ENCODE measurements at places on chromosomes 2 and 18. TPM values are rescaled to one million over a fixed set of nuclear protein-coding genes. Genes with fewer than 3 reads are reported as not detected.

DNA sequence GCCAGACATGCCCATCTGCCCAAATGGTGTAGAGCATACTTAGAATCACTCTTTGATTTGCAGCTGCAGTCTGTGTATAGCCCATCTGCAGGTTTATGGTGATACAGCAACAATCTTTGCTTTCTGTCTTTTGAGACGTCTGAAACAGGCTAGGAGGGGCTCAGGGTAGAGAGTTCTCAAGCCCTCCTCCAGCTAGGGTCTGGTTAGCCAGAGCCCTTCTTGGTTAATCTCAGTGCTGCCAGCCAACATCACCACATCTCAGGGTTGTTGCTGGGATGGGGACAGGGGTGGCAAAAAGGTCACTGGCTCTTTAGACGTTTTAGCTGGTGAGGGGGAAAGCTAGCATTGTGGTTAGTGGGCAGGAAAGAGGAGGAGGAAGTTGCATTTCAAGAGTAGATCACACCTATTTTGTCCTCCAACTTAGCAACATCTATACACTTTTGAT lies 136.6 kb upstream of the ACAA2 start:
- peaks cover 21% of the 10 kb centered on the region for H3K4me1 ChIP-seq
- no peak for DNase-seq
- no peak overlapping the region for H3K27ac ChIP-seq
- peak overlapping the region; percentile 56 for H3K4me3 ChIP-seq

DNA sequence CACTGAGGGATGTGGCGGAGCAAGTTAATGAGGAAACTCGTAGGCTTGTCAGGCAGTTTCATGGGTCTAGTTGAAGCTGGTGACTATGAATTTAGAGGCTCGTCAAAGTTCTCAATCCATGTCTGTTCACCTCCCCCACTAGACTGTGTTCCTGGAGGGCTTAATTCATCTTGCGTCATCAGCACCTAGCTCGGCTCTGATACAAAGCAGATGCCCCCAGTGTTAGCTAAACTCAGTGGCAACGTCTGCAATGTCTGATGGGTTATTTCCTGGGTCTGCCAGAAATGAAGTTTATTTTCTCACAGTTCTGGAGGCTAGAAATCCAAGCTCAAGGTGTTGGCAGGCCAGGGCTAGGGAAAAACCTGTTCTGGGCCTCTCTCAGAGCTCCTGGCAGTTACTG lies 140.6 kb downstream of the PID1 start:
- H3K4me3 ChIP-seq: no peak overlapping the region
- no peaks in the 10 kb centered on the region for H3K4me1 ChIP-seq
- DNase-seq: no peak
- no peaks in the 10 kb centered on the region for H3K27me3 ChIP-seq
- no peaks in the 10 kb centered on the region for H3K36me3 ChIP-seq
- no peak overlapping the region for H3K27ac ChIP-seq

DNA sequence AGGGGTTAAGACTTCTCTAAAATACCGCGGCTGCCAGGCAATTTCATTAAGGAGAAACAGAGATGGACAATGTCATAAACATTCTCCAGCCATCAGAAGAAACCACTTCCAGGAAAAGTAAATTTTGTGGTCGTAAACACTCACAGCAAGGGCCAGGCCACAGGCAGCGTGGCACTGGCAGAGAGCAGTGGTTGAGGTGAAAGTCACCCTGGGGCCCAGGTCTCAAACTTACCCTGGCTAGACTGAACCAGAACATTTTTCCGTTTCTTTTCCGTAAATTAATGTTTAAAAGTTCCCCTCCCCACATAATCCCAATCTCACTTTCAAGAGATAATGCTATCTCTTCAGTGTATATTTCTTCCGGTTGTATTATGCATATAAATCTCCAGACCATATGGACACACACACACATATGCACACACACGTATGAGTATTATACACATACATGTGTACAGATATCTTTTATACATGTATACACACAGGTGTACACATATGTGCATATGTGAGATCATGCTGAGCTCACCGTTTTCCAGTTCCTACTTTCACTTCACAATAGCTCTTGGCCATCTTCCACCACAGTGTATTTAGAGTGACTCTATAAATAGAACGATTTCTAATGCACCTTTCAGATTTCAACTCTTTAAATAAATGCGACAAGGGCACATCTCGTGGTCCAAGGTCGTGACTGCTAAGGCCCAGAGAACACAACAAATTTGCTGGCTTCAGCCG lies 90.1 kb downstream of the MALT1 start:
- peaks cover 31% of the 10 kb centered on the region for H3K4me1 ChIP-seq
- DNase-seq: no peak
- H3K27ac ChIP-seq: peak overlapping the region; percentile 38
- peaks cover 43% of the 10 kb centered on the region for H3K27me3 ChIP-seq
- H3K4me3 ChIP-seq: no peak overlapping the region

DNA sequence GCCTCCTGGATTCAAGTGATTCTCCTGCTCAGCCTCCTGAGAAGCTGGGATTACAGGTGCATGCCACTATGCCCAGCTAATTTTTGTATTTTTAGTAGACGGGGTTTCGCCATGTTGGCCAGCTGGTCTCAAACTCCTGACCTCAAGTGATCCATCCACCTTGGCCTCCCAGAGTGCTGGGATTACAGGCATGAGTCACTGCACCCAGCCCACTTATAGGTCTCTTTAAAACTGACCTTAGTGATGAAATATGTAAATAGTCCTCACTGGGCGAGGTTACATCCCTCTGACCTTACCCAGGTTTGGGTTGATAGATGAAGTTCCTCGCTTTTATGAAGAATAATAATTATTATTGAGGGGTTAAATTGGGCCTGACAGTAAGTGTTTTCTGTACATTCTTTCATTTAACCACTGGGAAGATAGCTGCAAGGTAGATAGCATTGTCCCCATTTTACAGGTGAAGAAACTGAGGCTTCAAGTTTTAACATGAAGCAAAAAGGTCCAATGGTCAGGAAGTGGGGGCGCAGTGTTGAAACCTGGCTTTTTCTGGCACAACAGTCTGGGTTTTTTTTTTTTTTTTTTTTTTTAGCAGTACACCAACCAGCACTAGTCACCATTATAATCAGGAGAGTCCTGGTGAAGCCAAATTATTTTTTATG lies 174.8 kb upstream of the EPAS1 start:
- H3K36me3 ChIP-seq: peaks cover 3% of the 10 kb centered on the region
- no peaks in the 10 kb centered on the region for H3K27me3 ChIP-seq
- H3K27ac ChIP-seq: no peak overlapping the region
- H3K4me3 ChIP-seq: no peak overlapping the region

DNA sequence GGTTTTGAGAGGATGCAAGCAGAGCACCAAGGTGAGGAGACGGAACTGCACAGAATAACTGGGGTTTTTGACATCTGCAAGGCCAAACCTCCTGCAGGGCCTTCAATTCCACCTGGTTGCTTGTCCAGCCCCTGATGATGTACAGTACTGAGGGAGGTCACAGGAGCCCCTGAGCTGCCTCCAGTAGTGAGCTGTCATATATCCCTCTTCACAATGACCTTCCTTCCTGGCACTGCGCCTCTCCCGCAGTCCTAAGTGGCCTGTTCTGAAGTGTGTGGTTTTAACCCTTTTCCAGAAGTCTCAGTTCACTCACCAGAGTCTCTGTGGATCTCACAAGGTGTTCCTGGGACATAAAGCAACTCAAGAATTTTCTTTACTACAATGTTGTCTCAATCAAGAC lies 45.3 kb downstream of the LRRTM1 start:
- H3K36me3 ChIP-seq: no peaks in the 10 kb centered on the region
- no peaks in the 10 kb centered on the region for H3K27me3 ChIP-seq
- no peaks in the 10 kb centered on the region for H3K4me1 ChIP-seq
- H3K4me3 ChIP-seq: no peak overlapping the region

DNA sequence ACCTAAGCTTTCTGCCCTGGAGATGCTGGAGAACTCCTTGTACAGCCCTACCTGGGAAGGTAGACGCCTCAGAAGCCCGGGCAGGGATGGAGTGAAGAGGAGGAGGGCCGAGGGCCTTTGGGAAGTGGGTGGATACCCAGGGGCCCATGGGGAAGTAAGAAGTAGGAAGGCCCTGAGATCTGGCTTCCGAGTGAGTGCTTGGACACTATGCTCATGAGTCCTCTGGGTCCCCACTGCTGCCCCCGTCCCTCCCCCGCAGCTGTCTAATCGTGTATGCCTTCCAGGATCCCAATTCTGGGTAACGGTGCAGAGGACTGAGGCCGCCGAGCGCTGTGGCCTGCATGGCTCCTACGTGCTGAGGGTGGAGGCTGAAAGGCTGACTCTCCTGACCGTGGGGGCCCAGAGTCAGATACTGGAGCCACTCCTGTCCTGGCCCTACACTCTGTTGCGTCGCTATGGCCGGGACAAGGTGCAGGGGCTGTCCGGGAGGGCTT lies 1.1 kb downstream of the DOK1 start:
- H3K36me3 ChIP-seq: peaks cover 4% of the 10 kb centered on the region
- peaks cover 26% of the 10 kb centered on the region for H3K27me3 ChIP-seq
- H3K4me3 ChIP-seq: peak overlapping the region; percentile 94
- H3K27ac ChIP-seq: peak overlapping the region; percentile 87

- H3K4me3 ChIP-seq: no peak overlapping the region
- no peak for DNase-seq
- no peaks in the 10 kb centered on the region for H3K27me3 ChIP-seq
Measured at GRCh38 chr2:143694335-143694734, 565.1 kb downstream of the ARHGAP15 start.

DNA sequence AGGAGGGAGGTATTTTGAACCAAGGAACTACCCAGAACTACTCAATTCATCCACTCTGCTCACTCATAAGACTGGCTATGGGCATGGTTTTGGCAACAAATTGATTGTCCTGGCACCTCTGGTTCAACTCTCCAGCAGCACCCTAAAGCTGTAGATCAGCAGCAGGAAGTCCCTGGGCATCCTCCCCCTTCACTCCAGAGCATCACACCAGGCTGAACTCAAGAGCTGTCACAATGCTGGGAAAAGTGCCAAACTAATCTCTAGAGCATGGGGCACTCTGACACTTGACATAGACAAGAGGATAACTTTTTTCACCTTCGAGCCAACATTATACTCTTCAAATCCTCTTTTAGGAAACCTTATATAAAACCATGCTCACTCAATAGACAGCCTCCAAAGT lies 154.1 kb upstream of the RBBP8 start:
- no peak overlapping the region for H3K4me3 ChIP-seq
- no peak overlapping the region for H3K27ac ChIP-seq
- H3K4me1 ChIP-seq: no peaks in the 10 kb centered on the region
- no peak for DNase-seq
- no peaks in the 10 kb centered on the region for H3K36me3 ChIP-seq

GRCh38 chr18:47986620-47987387 lies 56.3 kb upstream of the SMAD2 start:
- H3K27me3 ChIP-seq: no peaks in the 10 kb centered on the region
- no peak overlapping the region for H3K4me3 ChIP-seq
- H3K27ac ChIP-seq: no peak overlapping the region

DNA sequence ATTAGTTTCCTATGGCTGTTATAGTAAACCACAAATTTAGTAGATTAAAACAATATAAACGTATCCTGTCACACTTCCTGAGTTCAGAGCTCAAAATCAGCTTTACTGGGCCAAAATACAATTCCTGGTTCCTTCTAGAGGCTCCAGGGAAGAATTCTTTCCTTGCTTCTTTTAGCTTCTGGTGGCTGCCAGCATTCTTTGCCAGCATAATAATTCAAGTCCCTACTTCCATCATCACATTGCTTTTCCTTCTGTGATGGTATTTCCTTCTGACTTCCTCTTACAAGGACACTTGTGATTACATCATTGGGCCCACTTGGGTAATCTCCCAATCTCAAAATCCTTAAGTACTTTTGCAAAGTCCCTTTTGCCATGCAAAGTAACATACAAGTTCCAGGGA lies 40.6 kb downstream of the MOB4 start:
- H3K36me3 ChIP-seq: peaks cover 28% of the 10 kb centered on the region
- no peaks in the 10 kb centered on the region for H3K27me3 ChIP-seq
- peaks cover 3% of the 10 kb centered on the region for H3K4me1 ChIP-seq
- H3K4me3 ChIP-seq: no peak overlapping the region

- H3K27me3 ChIP-seq: peaks cover 40% of the 10 kb centered on the region
- DNase-seq: no peak
- H3K4me1 ChIP-seq: peaks cover 2% of the 10 kb centered on the region
- H3K36me3 ChIP-seq: peaks cover 1% of the 10 kb centered on the region
Measured at GRCh38 chr2:163732727-163733126, 3.1 kb downstream of the FIGN start.

DNA sequence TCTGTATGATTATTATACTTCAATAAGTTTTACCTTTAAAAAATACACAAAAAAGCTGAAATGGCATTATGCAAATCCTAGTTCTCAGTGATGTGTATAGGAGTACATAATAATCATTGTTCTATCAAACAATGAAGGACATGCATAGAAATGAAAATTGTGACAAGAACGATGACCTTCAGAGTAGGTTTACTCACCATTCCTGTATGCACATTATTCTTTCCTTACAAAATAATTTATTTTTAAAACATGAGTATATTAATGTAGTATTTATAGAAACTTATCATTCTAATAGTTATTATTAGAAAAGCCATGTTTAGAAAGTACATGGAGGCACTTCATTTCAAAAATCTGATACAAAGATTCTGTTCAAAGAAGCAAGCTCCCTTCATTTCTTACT lies 32.7 kb upstream of the DPP4 start:
- H3K27me3 ChIP-seq: no peaks in the 10 kb centered on the region
- peaks cover 4% of the 10 kb centered on the region for H3K4me1 ChIP-seq
- no peak overlapping the region for H3K27ac ChIP-seq
- no peak overlapping the region for H3K4me3 ChIP-seq

GRCh38 chr2:181374781-181375675 lies 82.2 kb upstream of the ITGA4 start:
- H3K36me3 ChIP-seq: no peaks in the 10 kb centered on the region
- H3K4me3 ChIP-seq: no peak overlapping the region
- no peak for DNase-seq
- H3K27ac ChIP-seq: no peak overlapping the region
- no peaks in the 10 kb centered on the region for H3K27me3 ChIP-seq

DNA sequence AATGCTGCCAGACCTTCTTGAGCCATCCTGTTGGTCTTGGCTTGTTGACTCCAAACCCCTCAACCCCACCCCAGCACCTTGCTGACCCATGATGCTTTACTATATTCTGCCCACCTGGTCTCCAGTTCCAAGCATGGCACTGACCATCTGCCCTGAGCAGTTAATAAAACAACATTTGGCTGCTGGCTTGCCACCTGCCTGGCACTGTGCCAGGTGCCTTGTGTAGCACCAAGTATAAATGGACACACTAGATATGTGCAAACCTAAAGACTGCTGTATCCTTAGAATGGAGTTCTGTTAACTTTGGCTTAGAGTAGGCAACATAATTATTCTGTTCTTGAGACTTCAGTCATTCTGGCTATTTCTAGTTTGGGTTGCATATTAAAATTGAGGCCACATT lies 91.4 kb downstream of the ACSL3 start:
- H3K36me3 ChIP-seq: no peaks in the 10 kb centered on the region
- H3K27me3 ChIP-seq: peaks cover 4% of the 10 kb centered on the region
- peaks cover 4% of the 10 kb centered on the region for H3K4me1 ChIP-seq
- DNase-seq: no peak

- peaks cover 25% of the 10 kb centered on the region for H3K4me1 ChIP-seq
- H3K27me3 ChIP-seq: peaks cover 9% of the 10 kb centered on the region
- DNase-seq: no peak
- H3K4me3 ChIP-seq: no peak overlapping the region
- H3K36me3 ChIP-seq: peaks cover 9% of the 10 kb centered on the region
Measured at GRCh38 chr2:36376319-36376765, 20.8 kb downstream of the CRIM1 start.

GRCh38 chr18:8856769-8857393 lies 151.5 kb downstream of the MTCL1 start:
- H3K27me3 ChIP-seq: no peaks in the 10 kb centered on the region
- no peak overlapping the region for H3K27ac ChIP-seq
- H3K4me1 ChIP-seq: no peaks in the 10 kb centered on the region
- H3K4me3 ChIP-seq: no peak overlapping the region

Gene TMEM178A
- total RNA-seq: 0.16 TPM

Gene ACMSD
- not detected for total RNA-seq

Gene SERPINB10
- 0.14 TPM for total RNA-seq

Gene MYL1
- not detected for total RNA-seq

Gene UXS1
- 44.5 TPM for total RNA-seq

Gene FOXD4L1
- 0.18 TPM for total RNA-seq
